ENCODE measurements at places on chromosomes 6 and 20.

- DNase-seq = no peak
These were observed 9.2 kb downstream of the PEDS1 start for GRCh38 chr20:50144362-50144761.

DNA sequence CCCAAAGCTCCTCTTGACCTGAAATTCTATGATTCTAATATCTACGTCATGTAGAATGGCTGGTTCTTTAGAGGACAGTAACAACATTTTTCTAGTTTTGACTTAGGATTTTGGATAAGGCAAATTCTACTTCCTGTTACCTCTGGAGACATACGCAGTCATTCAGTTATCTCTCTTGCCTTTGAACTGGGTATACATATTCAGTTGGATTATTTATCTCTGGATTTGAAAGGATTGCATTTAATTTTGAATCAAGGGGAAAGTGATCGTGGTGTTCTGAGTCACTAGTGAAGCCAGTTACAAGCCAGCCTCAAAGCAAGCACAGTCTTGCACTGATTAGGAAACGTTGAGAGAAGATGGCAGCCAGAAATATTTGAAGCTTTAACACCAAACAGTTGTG is 35.3 kb upstream of the BCAS1 start:
- no peak for DNase-seq

GRCh38 chr6:12608874-12609273 is 107.7 kb upstream of the PHACTR1 start:
- DNase-seq = no peak

- no peak for DNase-seq
These were observed 111.5 kb downstream of the HFE start for GRCh38 chr6:26198722-26199056.

- DNase-seq = no peak
These were observed 171.0 kb downstream of the BMP7 start for GRCh38 chr20:57095426-57095825.
